Stimulated activated CD8-positive, alpha-beta memory T cell treated with anti-CD3 and anti-CD28 coated beads, Interleukin-4, amount 100 ng/mL, for 1 hour (primary cell): ENCODE measurements at places on chromosomes 5 and 9.

DNA sequence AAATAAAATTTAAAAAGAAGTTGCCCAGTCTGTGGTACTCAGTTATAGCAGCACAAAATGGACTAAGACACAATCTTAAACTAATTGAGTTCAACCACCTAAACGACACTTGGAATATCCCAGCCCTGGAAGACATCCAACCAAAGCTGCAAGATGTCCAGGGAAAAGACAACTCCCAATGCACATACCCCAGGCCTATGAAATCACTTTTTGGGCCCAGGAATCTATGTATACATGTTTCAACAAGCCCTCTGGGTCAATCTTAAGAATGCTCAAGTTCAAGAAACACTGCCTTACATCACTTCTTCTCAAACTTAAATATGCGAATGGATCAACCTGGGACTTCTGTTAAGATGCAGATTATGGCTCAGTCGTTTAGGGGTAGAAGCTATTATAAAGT, 148.6 kb downstream of the ELAVL2 start:
- DNase-seq = no peak

DNA sequence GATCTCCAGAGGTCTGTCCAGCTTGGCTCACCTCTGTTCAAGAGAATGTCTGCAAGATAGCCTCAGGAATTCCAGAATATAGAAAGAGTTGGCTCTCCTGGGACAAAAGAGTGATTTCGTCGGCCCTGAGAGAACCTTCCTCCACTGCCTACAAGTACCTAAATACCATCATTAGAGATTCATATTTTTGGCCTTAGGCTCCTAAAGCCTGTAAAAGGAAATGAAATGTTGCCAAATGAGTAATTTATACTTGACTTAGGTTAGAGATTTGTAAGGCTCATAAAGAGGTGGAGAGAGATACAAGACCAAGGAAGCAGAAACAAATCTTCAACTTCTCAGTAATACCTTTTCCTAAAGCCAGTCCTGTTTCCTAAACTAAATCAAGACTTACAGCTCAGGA, 146.2 kb downstream of the CCDC192 start:
- DNase-seq = no peak

GRCh38 chr9:108139900-108140299, 650.3 kb upstream of the KLF4 start:
- DNase-seq = no peak

- DNase-seq = no peak
Measured at GRCh38 chr9:136944212-136944518, 373 bp downstream of the FBXW5 start.

DNA sequence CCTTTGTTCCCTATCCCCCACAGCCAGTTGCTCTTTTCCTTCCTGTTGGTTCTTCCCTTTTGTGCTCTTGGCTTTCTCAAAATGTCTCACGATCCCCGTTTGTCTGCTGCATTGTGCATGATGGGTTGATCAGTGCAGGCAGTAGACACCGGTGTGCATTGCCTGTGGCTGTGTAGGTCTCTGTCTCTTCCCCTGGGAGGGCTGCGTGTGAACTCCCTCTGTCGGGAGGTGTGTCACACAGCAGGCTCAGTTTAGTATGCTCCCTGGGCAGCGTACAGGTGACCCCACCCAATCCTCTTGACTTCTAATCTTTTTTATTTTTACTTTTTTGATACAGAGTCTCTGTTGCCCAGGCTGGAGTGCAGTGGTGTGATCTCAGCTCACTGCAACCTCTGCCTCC, 265.3 kb downstream of the FSTL4 start:
- DNase-seq = no peak

GRCh38 chr5:8059337-8059736, 190.4 kb downstream of the MTRR start:
- no peak for DNase-seq

DNA sequence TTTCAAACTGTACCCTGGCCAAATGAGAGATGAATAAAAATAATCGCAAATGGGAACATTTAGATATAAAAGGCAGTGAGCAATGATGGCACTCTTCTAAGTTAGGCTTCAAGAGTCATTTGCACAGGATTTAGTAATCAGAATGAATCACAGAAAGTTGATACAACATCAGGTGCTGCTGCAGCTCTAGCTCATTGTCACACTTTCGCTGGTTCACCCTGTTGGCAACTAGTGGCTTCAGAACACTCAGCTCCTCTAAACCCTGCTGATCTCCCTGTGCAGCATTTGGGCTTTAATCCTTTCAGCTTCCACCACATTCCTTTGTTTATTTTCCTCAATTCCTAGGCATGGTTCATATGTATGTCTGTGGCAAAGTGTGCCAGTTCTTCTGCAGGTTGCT, 2071.2 kb upstream of the CDH6 start:
- no peak for DNase-seq

GRCh38 chr5:139636207-139636792, 11.8 kb upstream of the CXXC5 start:
- DNase-seq = no peak

DNA sequence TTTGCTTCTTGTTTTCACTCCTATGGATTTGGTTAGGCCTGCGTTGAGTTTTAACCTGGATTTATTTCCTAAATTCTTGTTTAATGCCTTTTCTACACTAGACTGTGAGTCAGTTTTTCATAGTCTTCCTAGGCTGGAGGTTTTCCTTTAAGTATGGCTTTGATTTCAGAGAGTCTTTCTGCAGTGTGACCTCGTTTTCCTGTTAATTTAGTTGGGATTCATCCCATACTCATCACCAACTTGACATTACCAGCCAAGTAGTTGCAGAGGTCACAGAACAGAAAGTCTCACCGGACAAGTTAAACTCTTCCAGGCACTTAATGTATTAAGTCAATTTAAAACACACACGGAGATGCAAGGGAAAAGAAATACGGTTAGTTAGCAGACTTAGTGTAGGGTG, 29.7 kb upstream of the AUH start:
- DNase-seq = no peak

GRCh38 chr5:97458851-97459250, 275.8 kb upstream of the RIOK2 start:
- no peak for DNase-seq

GRCh38 chr5:181039471-181039870, 595 bp upstream of the BTNL9 start:
- no peak for DNase-seq

DNA sequence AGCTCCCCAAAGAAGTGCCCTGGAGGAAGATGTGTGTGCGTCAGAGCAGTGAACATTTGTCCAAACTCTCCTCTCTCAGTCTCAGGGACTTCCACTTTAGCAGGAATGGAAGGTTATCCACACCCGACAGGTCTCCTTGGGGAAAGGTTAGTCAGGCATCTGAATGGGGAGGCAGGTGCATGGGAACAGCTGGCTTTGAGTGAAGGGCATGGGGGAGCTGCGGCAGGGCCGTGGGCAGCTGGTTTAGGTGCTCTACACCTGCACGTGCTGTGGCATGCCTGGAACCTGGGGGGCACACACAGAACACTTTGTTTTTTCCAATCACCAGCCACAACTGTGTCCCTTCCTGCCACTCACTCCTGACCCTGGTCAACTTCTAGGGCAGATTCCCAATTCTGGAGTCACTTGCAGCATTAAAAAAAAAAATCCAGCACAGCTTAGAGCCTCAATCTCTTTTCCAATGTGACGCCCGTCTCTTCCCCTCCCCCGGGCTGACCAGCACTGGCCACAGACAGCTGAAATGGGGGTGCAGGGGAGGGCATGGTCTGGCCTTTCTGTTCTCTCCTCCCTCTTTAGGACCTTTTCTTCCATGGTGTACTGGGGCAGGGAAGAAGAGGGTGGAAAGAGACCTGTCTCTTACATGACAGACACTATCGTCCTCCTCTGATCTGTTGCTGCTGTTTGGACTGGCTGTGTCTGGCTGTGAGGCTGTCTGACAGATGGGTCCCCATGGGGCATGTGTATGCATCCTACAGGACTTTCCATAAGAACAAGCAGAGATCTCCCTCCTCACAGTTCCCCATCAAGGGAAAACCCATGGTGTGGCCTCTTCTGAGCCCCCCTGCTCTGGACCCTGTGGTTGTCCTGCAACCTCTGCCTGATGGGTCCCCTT, 9.5 kb upstream of the IL3 start:
- no peak for DNase-seq

DNA sequence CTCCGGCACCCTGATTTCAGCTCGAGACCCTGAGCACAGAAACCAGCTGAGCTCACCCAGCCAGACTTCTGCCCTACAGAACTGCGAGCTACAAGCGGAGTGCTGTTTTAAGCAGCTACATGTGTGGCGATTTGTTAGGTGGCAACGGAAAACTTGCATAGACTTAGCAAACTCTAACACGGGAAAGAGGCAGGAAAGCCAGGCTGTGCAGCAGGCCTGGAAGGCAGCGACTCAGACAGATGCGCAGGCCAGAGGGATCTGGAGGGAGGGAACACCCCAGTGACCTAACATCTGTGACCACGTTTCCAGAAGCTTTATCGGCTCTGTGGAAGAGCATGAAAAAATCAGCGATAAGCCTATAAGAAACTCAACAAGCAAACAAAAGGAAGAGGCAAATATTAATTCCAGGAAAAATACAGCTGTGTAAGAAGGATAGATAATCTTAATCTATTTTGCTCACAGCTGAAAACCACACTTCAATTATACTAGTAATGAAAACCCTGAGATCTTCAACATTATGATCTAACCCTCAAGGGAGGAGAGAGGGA, 11.0 kb downstream of the UBAC1 start:
- DNase-seq = no peak

GRCh38 chr5:163089926-163090325, 347.5 kb upstream of the CCNG1 start:
- no peak for DNase-seq

DNA sequence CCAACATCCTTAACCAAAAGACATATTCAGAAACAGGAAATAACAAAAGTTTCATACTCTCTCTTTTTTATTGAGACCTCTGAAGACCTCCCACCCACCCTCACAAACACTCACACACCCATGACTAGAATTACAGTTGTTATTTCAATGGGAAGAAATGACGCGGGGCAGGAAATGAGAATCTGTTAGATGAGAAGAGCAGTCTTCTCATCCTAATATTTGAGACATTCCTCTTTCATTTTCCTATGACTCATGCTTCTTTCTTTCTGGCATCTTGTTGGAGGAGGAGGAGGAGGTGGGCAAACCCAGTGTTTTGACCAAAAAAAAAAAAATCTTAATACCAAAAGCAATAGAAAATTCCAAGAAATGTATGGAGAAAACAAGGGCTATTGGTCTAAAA, 179.5 kb upstream of the TARS1 start:
- no peak for DNase-seq

- no peak for DNase-seq
Measured at GRCh38 chr5:10680876-10681481, 80.1 kb downstream of the DAP start.

GRCh38 chr5:21142791-21143190, 1154.8 kb upstream of the CDH18 start:
- no peak for DNase-seq

DNA sequence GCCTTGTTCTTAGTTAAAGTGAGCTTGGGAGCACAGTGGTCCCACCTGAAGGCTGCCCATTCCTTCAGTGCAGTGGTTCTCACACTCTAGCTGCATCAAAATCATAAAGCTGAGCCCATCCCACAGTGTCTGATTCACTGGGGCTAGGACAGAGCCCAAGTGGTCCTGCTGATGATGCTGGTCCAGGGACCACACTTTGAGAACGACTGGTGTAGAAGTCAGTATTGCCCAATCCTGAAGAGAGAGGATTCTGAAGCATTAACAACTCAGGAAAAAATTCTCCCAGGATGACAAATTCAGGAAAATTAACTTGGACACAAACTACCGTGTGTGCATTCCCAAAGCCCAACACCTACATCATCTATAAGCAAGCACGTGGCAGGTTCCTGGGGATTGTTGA, 176.2 kb downstream of the GABBR2 start:
- no peak for DNase-seq

GRCh38 chr9:131734165-131734610, 5.7 kb downstream of the RAPGEF1 start:
- no peak for DNase-seq

- DNase-seq = no peak
Measured at GRCh38 chr5:57441557-57441956, 41.1 kb downstream of the ACTBL2 start.

DNA sequence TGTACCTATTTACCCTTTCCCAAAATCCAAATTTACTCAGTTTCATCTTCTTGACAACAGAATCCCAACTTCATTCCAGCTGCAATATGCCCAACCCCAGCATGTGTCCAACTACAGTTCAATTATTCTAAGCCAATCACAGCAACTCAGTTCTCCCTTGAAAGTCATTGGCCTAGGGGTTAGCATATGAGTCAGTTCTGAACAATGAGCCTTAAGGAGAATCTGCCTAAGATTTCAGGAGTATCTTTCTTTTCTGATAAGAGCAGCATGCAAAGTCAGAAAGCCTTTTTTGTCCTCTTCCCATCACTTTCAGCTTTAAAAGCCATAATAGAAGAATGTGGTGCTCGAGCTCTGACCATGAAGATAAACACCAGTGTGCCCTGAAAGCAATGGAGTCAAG, 44.4 kb upstream of the RASGRF2 start:
- DNase-seq = no peak

DNA sequence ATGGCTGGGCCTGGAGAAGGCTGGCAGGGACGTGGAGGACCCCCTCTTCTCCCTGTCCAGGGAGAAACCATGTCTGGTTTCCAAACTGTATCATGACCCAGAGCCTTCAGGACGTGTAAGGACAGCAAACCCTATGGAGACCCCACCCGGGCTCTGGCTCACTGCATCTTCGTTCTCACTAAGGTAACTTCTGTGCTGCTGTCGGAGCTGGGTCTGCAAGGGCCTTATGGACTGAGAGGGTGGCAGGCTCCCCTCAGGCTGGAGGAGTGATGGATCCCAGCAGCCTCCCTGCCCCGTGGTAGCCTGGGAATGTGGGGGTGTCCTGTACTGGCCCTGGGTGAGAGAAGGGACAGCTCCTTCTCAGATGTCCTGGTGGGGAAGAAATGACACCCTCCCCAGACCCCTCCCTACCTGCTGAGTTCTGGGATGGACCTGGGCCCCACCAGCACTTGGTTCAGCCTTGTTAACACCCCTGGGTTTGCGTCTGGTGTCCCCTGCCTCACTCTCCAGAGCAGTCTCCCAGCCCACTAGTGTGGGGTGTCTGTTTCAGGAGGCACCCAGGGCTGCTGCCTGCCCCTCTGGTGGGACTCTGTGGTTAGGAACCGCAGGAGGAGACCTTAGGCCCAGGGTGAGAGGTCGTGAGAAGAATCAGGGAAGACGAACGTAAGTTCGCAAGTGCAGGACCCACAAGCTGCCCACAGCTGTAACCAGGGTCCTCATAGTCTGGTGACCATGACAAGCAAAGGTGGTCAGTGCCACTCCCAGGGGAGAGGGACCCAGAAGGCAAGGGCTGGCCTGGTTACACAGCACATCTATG, 6.6 kb downstream of the SPATA31E1 start:
- DNase-seq = no peak

GRCh38 chr9:105842023-105842644, 147.8 kb downstream of the TMEM38B start:
- no peak for DNase-seq

DNA sequence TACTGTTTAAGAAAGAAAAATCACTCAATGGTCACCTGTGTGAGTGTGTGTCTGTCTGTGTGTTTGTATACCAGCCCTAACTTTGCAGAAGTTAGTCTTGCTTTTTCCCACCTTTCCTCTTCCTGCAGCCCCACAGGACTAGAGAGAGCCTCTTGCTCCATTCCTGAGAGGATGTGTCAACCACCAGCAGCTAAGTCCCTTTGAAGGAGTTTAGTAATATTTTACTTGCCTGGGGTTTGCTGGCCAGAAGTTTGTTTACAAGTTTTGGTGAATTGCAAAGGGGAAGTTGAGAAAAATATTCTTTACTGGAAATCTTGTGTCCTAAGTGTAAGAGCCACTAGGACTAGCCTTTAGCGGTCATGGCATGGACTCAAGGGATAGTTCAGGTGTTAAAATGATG, 316.2 kb downstream of the BRINP1 start:
- DNase-seq = no peak
